ENCODE measurements at places on chromosomes 7 and 10.

DNA sequence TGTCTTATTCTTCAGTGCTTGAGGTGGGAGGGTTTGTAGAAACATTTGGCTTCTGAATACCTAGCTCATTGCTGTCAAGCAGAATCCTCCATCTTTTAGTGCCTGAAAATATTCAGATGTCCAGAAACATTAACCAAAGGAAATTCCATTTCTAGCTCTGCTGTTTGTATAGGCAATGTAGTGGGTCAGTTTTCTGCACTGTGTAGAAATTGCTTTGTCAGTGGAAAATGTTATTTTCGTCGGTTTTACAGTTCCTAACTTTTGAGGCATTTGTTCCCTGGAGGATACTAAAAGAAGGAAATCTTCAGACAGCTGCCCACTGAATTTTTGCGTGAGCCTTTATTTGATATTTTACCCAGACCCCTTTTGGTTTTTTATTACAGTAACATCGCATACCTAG, 143.4 kb downstream of the TPST1 start:
- no peak for DNase-seq

DNA sequence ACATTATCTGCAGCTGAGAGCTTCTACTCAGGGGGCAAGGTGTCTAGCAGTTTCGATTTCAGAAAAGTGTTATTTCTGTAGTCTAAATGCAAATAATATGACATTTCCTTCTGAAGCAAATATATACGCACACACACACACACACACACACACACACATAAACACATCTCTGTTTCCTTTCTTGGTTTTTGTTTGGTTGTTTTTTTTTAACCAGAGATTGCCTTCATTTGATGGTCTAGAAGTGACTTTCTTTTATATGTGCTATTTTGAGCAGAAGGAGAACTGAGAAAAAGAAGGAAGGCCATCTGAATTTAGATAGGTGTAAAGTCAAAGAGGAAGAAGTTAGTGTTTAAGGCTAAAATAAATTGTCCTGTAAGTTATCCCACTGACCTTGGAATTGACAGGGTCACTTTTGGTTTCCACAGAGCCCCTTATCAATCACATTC, 142.2 kb downstream of the TRIL start:
- no peak for DNase-seq

GRCh38 chr7:18555968-18556367, 60.4 kb downstream of the HDAC9 start:
- no peak for DNase-seq

GRCh38 chr7:154804449-154804848, 198.5 kb downstream of the PAXIP1 start:
- DNase-seq, result no peak

GRCh38 chr7:134457210-134457609, 1.7 kb downstream of the AKR1B1 start:
- DNase-seq, result no peak

GRCh38 chr7:108653526-108653925, 83.9 kb downstream of the DNAJB9 start:
- no peak for DNase-seq

DNA sequence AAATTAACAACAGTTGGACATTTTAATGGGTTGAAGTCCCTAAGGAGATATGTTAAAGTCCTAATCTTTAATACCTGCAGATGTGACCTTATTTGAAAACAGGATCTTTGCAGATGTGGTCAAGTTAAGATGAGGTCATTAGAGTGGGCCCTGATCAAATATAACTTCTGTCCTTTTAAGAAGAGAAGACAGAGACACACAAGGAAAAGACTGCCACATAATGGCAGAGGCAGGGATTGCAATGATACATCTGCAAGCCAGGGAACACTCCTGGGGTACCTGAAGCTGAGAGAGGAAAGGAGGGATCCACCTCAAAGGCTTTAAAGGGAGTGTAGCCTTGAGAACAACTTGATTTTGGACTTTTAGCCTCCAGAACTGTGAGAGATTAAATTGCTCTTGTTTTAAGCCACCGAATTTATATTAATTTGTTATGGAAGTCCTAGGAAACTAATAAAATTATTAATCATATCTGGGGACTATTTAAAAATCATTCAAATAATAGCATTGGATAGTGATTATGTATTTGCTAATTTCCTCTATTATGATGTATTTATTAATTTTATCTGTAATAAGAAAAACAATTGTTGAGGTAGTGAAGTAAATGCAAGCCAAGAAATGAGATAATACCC, 700.0 kb upstream of the PCDH15 start:
- DNase-seq, result no peak

DNA sequence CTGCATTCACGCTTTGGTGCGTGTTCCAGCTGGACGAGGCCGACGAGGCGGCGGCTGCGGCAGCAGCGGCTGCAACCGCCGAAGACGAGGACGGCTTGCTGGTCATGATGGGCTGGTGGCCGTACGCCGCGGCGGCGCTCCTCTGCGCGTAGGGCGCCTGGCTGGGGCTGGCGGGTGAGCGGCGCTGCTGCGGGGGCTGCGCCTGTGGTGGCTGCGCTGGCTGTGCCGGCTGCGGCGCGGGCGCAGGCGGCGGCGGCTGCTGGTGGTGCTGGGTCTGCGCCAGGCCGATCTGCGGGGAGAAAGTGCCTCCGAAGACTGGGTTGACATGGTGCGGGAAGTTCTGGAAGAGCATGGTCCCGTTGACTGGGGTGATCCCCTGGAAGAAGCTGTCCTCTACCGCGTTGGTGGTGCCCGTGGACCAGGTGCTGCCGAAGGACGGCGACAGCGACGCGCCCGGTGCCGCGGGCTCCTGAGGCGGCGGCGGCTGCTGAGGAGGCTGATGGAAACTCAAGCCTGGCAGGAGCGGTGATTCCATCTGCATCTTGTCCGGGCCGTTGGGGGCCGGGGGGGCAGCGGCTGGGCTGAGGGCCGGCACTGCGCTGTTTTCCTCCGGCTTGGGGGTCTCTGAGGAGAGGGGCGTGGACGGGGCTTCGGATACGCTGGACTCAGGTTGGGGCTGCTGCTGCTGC, 51.1 kb downstream of the CPEB3 start:
- no peak for DNase-seq

GRCh38 chr7:9598411-9598810, 1165.0 kb downstream of the NXPH1 start:
- no peak for DNase-seq

- peak; percentile 43 for DNase-seq
Measured at GRCh38 chr7:127347567-127348246, 44.8 kb downstream of the ZNF800 start.

GRCh38 chr7:77657427-77658224, 38.6 kb upstream of the RSBN1L start:
- no peak for DNase-seq

DNA sequence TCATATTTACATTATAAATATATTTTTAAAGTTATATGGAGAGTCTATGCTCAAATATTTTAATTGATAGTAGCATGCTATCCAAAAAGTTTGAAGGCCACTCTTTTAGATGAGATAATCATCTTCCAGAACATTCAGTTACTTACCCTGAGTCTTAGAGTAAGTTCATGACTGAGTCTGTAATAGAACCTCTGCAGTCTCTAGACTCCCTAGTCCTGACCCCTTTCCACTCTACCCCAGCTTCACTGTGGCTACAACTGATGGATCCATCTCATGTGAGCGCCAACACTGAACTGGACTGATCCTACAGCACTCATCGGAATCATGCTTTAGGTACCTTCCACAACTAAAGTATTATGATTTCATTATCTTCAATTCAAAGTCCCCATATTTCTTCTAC, 10.1 kb downstream of the HACD1 start:
- DNase-seq, result no peak

DNA sequence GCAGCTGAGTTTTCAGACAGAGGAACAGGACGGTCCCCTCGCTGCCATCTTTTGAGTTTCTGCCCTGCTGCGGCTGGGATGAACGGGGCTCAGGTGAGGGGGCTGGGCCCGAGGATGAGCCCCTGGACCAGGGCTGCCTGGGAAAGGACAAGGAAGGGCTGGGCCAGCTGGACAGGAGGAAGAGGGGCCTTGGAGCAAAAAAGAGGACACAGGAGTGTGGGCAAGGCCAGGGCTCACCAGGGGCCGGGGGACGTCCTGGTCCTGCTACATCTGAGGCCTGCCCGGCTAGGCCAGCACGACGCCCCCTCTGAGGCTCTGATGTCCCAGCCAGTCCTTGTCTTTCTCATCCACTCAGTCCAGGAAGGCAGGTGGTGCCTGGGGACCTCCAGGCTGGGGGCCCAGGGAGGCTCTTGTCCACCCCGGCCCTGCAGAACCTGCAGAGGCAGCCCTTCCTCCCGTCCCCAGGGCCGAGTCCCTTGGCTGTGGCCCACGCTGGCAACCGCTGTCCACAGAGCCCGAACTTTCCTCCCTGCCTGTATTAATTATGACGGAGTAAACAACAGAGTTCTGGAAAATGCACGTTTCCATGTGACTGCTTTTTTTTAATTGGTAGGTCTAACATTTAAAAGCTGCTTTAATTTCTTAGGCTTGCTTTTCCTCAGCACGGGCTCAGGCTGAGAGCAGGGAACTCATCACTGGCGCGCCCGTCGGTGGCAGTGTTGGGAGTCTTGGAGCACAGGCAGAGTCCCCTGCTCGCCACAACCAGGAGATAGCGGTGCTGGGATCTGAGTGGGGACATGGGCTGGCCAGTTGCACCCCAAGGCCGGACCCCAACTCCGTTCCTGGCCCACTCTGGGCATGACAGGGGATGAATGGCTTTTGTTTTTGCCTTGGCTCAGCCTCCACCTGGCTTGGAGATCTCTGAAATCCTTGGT, 187.7 kb downstream of the ELFN1 start:
- DNase-seq, result no peak

DNA sequence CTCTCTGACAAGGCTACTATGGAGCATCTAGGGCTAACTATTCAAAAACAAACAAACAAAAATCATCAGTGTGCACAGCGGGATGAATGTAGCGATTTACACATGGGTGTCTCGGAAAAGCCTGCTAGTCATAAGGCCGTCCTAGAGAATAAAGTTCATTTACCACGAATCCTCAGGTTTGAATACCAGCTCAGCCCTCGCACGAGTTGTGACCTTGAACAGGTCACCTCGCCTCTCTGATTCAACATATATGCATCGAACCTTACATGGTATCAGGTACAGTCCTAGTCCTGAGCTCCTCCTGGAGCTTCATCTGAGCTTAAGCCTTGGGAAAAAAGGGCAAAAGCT, 572 bp downstream of the ATP5MF start:
- DNase-seq, result no peak

DNA sequence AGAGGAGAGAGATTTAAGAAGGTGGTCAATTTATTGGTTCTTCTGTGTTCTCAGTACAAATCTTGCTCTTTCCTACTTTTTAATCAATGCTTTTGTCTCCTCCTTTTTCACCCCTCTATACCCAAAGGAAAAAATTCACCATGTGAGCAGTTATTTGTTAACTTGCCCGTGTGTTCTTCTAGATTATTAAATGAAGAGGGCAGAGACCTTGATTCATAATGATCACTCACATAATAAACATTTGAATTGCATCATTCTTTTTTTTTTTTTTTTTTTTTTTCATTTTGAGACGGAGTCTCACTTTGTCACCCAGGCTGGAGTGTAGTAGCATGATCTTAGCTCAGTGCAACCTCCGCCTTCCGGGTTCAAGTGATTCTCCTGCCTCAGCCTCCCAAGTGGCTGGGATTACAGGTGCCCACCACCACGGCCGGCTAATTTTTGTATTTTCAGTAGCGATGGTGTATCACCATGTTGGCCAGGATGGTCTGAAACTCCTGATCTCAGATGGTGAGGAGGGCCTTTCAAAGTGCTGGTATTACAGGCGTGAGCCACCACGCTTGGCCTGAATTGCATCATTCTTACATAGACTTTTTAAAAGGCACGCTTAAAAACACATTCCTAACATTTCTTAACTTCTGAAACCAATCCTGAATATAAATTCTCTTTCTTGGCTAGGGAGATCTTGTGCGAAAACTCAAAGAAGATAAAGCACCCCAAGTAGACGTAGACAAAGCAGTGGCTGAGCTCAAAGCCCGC, 3.6 kb downstream of the GARS1 start:
- no peak for DNase-seq

GRCh38 chr7:101998906-101999240, 181.4 kb downstream of the CUX1 start:
- no peak for DNase-seq

DNA sequence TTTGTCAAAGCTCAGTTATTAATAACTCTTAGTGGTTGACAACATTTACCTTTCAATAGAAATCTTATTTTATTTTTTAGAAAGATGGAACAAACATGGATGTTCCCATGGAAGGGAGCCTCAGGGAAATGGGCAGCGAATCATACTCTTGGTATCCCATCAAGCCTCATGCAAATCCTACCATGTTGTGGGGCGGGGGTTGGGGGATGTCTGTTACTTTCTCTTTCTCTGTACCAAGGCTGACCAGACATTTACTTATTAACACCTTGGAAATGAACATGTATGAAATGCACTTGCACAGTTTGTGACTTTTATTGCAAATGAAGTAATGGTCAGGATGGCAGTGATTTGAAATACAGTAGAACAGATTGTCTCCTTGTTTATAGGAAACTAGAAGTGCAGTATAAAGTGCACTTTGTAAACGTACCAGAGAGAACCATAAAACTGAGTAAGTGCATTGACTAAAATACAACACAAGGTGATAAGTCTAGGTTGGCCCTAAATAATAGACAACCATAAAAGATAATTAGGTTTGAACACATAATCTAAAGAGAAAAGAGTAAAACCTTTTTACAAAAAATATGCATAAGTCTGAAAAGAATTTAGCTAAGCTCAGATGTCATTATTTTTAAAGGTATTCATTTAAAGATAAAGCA, 32.4 kb downstream of the SEMA3D start:
- no peak for DNase-seq

DNA sequence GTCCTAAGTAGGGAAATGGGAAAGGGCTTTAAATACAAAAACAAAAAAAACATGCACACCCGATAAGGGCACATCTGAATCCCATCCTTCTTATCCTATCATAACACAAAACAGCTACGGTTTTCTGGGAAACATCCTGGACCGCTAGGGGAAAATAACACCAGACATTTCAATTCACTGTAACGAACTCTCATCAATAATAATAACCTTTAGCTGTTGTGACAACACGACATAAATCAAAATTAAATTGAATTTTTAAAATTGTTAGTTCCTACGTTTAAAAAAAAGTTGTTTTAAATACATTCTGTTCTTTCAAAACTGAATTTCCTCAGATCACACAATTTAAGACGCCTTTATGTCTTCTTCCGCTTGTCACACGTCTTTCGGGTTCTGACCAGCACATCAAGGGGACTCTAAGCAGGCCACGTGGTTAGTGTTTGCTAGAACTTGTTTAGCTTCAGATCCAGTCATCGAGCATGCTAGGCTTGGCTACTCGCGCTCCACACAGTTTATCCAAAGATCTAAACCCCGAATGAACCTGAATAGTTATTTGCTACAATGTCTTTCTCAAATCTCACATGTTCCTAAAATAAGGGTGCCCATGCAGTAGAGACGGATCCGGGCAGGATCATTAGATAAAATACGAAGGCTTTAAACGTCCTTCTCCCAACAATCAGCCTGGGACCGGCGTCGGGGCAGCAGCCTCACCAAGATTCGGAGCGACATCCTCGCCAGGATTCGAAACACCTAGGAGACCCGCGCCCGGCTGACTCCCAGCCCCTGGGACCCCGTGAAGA, 839 bp downstream of the IKZF5 start:
- DNase-seq, result peak; percentile 25

DNA sequence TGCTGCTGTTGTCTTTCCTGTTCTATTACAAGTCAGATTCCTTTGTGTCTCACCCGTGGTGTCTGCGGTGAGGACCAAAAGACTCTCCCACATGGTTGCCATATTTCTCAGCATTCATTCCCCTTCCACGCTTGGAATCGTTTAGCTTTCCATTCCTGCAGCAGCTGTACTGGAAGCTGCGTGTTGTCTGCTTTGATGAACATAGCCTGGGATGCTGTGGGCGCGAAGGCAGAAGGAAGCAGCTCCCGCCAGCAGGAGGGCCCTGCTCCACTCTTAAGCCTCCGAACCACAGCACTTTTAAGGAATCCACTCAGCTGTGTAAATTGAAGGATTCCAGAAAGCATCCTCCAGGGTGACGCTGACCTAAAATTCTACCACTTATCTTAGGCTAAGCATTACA, 303.6 kb upstream of the PITRM1 start:
- DNase-seq, result no peak

Data from T-helper 22 cell (primary cell).